Stimulated activated naive CD4-positive, alpha-beta T cell treated with Interleukin-2 at 50 U/mL for 16 hours (primary cell): ENCODE measurements at places on chromosomes 11 and 22.

DNA sequence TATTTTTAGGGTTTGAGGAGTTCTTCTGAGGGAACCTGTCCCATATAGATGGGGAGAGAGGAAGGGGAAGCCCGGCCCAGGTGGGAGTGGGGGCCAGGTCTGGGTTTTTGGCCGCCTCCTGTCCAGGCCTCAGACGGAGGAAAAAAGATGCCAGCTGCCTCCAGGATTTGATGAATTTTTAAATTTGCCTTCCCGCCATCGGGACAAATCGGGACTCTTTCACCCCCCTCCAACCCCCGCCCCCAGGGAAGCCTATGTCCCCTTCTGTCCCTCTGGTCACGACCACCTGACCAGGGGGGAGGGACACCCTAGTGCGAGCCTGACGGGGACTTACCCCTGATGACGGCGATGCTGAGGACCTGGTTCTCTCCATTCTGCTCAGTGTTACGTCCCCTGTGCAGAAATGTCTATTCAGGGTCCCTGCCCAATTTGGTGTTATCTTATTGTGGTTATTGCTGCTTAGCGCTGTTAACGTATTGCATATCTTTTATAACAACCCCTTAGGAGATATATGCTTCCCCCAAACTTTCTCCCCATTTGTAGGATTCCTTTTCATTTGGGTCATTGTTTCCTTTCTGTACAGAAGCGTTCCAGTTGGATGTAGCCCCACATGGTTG lies 115.9 kb upstream of the GRK3 start:
- DNase-seq = no peak

- DNase-seq = no peak
Measured at GRCh38 chr11:76825726-76826396, 34.9 kb upstream of the ACER3 start.

DNA sequence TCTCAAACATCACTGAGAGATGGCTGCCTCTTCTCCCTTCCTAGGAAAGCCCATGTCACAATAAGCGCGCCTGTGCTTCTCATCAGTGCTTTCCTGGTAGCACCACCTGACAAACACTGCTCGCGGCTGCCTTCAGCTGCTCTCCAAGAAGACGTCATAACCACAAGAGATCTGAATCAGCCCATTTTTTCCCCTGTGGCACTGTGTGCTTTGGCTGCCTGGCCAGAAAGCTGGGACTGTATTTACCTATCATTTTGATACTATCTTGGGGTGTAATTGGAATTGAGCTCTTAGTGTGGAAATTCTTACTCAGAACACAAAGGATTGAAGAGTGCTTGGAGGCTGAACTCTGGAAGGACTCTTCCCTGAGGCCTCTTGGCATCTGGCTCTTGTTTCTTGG lies 50.3 kb upstream of the EHF start:
- DNase-seq = no peak

- DNase-seq = no peak
Measured at GRCh38 chr11:128299132-128299726, 288.1 kb downstream of the ETS1 start.

DNA sequence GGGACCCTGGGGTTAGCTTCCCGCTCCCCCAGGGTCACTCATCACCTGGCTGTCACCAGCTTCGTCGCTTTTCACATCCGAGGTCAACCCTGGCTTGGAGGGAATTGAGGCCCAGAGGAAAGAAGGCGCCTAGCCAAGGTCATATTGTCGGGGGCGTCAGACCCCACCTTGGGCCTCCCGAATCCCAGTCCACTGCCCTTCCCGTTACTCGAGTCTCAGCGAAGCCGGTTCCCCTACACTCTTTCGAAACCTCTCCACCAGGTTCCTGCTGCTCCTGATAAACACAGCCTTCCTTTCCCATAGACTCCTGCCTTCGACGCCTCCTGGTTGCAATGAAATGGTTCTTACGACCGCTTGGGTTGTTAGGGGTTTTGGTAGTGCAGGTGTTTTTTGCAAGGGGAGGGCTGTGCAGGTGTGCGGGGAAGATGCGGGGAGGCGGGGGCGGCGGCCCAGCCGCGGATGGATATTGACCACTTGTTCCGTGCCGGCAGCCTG lies 642 bp downstream of the NAA40 start:
- no peak for DNase-seq

GRCh38 chr11:108340973-108341372 lies 118.1 kb downstream of the ATM start:
- DNase-seq = no peak

DNA sequence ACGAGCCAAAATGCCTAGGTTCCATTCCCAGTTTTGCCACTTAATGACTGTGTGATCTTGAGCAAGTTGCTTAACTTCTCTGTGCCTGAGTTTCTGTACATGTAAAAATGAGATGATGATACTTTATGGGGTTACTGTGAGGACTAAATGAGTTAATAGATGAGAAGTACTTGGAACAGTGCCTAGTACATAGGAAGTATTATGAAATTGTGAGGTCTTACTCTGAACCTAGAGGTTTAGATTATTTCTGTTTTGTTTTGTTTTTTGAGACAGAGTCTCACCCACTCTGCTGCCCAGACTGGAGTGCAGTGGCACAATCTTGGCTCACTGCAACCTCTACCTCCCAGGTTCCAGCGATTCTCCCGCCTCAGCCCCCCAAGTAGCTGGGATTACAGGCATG lies 227.0 kb upstream of the POU2AF2 start:
- no peak for DNase-seq

- no peak for DNase-seq
Measured at GRCh38 chr11:68418648-68419047, 41.9 kb upstream of the PPP6R3 start.

- no peak for DNase-seq
Measured at GRCh38 chr11:57474017-57474802, 13.9 kb downstream of the RTN4RL2 start.

GRCh38 chr22:23178512-23179254 lies 1.6 kb upstream of the BCR start:
- peak; percentile 48 for DNase-seq

DNA sequence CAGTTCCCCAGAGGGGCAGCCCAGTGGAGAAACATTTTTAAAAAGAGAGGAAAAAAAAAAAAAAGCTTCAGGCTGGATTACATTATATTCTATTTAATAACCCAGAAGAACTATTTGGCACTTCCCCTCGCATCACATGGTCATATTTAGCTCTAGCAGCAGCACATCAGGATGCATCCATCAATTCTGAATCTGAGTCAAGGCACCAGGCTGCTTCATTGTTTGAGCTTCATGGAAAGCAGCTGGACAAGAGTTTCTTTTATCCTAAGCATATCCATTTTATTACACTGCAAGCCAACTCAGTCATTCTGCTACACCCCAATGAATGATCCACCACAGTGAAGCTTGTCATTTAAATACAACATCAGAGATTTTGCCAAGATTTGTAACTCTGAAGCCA lies 10.0 kb downstream of the SPTY2D1 start:
- no peak for DNase-seq

DNA sequence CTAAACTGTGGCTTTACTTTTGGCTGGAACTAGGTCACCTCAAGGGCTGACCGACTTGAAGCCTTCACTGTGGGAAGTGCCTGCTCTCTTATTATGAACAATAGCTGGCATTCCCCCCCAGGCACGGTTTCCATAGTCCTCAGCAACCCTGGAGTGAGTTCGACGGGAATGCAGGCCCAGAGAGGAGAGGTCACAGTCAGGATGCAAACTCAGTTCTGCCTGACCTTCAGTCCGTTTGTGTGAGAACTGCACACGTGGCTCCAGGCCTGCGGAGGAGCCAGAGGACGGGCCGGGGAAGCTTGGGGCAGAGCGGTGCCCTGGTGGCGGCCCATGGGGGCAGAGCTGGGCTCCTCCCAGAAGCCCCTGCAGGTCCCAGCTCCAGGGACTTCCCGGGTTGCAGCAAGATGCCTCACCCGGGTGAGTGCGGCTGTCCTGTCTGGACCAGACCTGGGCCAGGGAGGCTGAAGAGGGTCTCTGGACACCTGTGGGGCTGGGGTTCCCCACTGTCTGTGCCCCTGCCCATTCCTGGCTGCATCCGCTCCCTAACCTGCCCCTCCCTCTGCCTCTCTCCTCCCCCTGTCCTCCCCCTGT lies 17.2 kb downstream of the SLC25A18 start:
- no peak for DNase-seq

- DNase-seq = no peak
Measured at GRCh38 chr11:131670876-131671275, 300.5 kb downstream of the NTM start.

GRCh38 chr11:134516529-134516928 lies 104.5 kb upstream of the B3GAT1 start:
- no peak for DNase-seq

DNA sequence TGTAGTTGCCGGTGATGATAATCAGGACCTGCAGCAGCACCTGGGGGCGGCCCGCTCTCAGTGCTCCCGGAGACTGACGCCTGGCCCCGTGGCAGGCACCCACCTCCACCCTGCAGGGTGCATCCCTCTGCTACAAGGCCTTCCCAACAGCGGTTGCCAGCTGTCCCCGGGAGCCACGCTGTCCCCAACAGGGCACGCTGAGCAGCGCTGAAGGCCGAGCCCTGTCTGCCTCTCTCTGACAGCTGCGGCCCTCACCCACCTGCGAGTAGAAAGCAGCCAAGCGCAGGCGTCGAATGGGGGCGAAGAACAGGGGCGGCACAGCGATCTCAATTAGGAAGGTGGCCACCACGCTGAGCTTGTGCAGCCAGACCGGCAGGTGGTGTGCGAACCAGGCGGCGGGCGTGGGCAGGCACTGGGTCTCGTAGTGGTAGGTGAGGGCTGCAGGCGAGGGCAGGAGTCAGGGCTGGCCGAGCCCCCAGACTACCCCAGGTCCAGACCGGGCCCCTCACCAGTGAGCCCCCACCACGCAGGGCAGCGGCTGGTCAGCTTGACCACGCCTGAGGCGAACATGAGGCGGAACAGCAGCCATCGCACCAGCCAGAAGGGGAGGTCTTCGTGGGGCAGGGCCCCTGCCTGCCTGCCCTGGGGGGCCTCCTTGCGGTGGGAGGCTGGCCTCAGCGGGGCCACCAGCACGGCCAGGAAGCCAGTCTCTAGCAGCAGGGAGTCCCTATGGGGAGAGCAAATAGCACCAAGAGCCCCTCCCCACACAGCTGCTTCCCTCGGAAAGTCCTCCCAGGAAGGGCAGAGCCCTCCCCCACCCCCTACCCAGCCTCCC lies 1.5 kb downstream of the LMF2 start:
- DNase-seq = no peak

GRCh38 chr11:100682247-100682969 lies 4.7 kb upstream of the ARHGAP42 start:
- DNase-seq = no peak

GRCh38 chr22:21455334-21456089 lies 11.7 kb upstream of the TMEM191C start:
- DNase-seq = no peak

DNA sequence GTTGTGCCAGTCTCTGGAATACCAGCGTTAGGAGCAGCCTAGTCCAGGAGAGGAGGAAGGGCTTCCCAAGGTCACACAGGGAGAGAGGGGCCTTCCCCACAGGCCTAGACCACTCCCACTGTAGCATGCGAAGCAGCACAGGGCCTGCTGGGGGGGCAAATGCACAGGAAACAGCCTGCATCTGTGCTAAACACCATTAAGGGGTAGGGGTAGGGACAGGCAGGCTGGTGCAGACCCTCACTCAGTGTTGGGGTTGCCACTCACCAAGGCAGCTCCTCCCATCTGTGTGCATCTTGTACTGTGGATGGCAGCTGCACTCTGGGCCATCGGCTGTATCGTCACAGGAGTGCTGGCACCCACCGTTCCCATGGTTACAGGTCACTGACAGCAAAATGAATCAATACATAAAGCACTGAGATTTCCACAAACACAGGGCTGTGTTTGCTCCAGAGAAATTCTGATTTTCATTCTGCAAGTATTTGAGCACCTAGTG lies 24.9 kb downstream of the SCUBE2 start:
- DNase-seq = no peak

GRCh38 chr11:6205366-6205765 lies at the start of gene C11orf42:
Gene C11orf42 (plus strand): TSS chr11:6205557. CDS start chr11:6205616, 59 bp downstream.
- no peak for DNase-seq

DNA sequence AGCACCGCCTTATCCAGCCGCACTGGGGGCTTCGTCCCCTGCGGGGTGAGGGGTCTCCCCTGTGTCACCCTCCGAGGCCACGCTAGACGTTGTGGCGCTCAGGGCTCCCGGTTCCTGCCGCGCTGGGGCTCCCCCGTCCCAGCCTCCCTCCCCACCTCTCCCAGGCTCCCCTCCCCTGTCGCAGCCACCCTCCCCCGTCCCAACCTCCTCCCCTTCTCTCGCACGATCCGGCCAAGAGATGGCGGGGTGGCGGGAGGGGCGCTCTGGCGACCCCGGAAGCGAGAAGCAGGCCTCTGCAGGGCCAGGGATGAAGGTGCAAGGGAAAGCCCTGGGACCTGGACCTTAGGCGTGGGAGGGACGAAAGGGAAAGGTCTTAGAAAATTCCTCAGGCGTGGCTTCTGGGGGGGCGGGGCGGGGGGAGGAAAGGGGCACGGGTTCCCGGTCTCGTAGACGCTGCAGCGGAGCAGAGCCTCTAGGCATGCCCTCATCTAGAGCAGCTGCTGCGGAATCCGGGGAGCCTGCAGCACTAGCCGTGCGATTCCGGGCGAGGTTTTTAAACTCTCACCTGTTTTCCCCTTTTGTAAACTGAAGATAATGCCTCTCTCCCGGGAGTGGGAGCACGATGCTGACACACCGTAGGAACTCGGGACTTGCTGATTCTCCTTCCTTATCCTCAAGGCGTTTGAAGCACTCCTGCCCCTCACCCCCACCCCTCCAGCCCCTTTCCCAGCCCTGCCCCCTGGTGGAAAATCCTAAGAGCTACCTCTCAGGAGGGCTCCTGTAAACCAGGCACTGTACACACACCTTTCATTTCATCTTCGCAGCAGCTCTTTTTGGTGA lies 14.4 kb downstream of the KCNJ5 start:
- DNase-seq = peak; percentile 30

GRCh38 chr11:117179048-117179999 lies 781 bp downstream of the SIDT2 start:
- peak; percentile 31 for DNase-seq
